Thymus (tissue), 14 donors: ENCODE measurements at places on chromosomes 3 and 15. TPM values are rescaled to one million over a fixed set of nuclear protein-coding genes. Genes with fewer than 3 reads are reported as not detected.
A peak's percentile ranks its signal among the peaks of the same experiment; 100 is the strongest.

ACTC1 gene
- total RNA-seq, result 9.6 TPM

CAMK2N2 gene
- not detected for total RNA-seq

CMC1 gene
- total RNA-seq, result 17.6 TPM

NEDD4 gene
- 8.8 TPM for total RNA-seq

TMEM212 gene
- not detected for total RNA-seq

NOX5 gene
- 0.19 TPM for total RNA-seq

MKRN3 gene
- total RNA-seq, result 2.3 TPM

COMMD2 gene
- total RNA-seq, result 25.5 TPM

DNA sequence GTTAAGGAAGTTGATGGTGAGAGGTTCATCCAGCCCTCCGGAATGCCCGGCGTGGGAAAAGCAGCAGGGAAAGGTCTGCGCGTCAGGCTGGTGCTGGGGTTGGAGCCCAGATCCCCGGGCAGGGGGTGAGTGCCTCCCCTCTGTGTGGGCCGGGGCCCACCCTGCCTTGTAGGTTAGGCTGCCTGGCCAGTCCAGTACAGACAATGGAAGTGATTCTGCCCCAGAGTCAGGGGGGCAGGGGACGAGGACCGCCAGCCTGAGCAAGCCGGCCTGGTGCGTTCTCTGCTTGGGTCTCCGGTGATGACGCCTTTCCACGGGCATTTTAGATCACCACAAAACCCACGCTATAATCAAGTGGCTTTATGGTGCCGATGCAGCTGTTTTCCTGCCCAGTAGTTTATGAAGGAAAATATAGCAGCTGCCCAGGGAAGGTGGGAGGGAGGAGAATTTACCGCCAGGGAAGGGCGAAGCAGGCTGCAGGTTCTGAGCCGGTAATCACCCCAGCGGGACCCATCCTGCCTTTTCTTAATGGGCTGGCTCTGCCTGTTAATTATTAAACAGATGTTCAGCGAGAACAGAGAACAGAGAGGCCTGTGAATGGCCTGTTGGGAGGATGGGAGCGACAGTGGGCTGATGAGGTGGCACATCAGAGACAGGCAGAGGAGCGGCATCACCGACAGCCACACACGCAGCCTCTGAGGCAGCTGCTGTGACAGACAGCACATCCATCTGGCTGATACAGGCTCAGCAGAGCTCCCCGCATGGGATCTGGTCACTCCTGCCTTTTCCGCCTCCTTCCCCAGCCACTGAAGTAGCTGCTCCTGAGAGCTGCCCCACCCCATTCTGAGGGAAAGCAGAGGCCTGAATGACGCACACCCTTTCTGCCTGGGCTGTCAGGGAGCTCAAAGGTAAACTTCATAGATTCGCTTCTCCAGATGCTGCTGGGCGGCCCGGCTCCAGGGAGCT is 35.2 kb downstream of the BDH1 start:
- no peak overlapping the region for H3K27ac ChIP-seq
- H3K27me3 ChIP-seq, result no peaks in the 10 kb centered on the region
- H3K4me1 ChIP-seq, result no peaks in the 10 kb centered on the region
- peaks cover 38% of the 10 kb centered on the region for H3K36me3 ChIP-seq
- DNase-seq, result no peak

DNA sequence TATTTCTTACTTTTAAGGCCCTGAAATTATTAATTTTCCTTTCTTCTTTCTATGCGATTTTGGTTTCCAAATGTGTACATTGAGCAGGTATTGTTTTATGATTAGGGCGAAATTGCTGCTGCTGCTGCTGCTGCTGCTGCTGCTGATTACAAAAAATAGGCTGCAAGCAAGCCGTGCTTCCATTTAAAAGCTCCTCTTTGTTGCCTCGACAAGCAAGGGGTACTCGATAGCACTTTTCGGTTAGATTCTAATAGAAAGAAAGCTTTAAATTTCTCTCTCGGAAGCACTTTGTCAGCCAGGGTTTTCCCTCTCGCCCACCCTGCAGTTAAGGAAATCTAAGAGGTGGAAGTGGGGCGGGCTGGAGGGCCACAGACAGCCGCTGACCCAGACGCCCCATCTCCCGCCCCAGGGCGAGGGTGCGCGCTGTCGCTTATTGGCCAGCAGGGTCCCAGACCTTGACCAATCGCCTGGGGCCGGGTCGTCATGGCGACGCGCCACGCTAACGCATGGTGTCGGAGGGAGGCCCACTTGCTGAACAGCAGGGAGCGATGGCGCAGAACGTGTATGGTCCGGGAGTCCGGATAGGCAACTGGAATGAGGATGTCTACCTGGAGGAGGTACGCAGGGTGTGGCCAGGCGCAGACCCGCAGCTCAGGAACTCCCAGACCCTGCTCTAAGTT is at the start of gene CFAP161:
Gene CFAP161 (plus strand): TSS at position 489 of the 680 bp plus-strand sequence. CDS start 60 bp downstream, at position 549.
- DNase-seq, result no peak
- no peak within 1 kb of the TSS for H3K27ac ChIP-seq
- H3K4me3 ChIP-seq, result peak within 1 kb of the TSS; percentile 15
- peaks cover 2% of the 10 kb centered on the region for H3K4me1 ChIP-seq

DNA sequence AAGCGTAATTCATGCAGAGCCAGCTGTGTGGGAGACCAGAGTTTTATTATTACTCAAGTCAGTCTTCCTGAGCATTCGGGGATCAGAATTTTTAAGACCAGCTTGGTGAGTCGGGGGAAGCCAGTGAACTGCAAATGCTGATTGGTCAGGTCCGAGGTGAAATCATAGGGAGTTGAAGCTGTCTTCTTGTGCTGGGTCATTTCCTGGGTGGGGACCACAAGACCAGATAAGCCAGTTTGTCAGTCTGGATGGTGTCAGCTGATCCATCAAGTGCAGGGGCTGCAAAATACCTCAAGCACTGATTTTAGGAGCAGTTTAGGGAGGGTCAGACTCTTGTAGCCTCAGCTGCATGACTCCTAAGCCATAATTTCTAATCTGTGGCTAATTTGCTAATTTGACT is 228.1 kb upstream of the ATP10A start:
- no peaks in the 10 kb centered on the region for H3K4me1 ChIP-seq
- no peak for DNase-seq
- no peak overlapping the region for H3K27ac ChIP-seq
- no peak overlapping the region for H3K4me3 ChIP-seq
- H3K27me3 ChIP-seq, result no peaks in the 10 kb centered on the region

GRCh38 chr3:186742618-186743380 is 25.6 kb downstream of the KNG1 start:
- H3K4me1 ChIP-seq, result no peaks in the 10 kb centered on the region
- no peaks in the 10 kb centered on the region for H3K27me3 ChIP-seq
- no peak overlapping the region for H3K27ac ChIP-seq
- DNase-seq, result no peak
- H3K4me3 ChIP-seq, result no peak overlapping the region

DNA sequence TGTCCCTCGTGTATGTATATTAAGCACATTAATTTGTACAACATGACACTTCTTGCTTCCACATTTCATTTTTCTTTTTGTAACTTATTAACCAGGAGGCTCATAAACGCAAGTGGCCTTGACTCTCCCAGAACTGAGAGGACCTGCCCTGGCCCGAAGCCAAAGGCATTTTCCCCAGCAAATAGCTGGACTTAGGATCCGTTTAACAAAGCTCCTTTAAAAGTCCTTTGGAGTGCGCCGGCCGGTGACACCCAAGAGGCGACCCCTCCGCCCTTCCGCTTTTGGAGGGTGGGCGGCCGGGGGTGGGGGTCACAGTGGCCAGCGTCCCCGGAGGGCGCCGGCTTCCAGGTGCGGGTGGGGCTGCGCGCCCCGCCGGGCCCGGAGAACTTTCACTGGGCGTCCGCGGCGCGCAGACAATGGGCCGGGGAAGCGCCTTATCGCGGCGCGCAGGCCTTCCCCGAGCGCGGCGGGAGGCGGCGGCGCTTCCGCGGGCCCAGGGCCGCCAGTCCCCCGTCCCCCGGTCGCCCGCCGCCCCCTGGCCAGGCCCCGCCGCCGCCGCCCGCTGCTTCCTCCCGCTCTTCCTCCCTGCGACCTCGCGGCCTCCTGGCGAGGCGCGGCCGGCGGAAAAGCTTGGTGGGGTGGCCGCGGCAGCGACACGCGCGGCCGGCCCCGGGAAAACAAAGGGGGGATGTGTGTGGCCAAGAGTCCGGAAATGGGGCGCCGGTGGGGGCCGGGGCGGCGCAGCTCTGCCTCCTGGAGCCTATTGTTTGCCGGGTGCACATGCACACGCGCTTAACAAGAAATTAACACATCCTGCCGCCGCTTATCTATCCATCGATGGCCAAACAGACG is 613.4 kb downstream of the MCTP2 start:
- peaks cover 21% of the 10 kb centered on the region for H3K27me3 ChIP-seq
- H3K27ac ChIP-seq, result peak overlapping the region; percentile 38

DNA sequence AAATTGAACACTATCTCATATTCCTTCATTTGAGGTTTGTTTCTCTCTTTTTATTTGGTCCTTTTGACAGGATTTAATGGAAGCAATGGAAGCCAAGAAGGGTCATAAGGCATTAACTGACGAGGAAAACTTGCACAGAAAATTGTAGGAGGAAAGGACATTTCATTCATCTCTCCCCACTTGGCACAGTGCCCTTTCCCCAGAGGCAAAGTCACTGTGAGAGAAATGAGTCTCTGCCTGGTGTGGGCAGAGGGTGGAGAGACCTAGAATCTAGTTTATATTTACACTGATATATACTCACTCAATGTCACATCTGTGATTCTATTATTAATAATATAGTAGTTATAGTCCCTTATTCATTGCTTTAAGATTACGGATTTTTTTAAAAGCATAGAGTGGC is 324.6 kb upstream of the IL12A start:
- no peak overlapping the region for H3K4me3 ChIP-seq
- no peak overlapping the region for H3K27ac ChIP-seq
- H3K36me3 ChIP-seq, result no peaks in the 10 kb centered on the region
- H3K4me1 ChIP-seq, result no peaks in the 10 kb centered on the region
- no peak for DNase-seq
- H3K27me3 ChIP-seq, result no peaks in the 10 kb centered on the region

- DNase-seq, result no peak
- H3K4me1 ChIP-seq, result peaks cover 46% of the 10 kb centered on the region
- no peaks in the 10 kb centered on the region for H3K36me3 ChIP-seq
- H3K4me3 ChIP-seq, result no peak overlapping the region
- H3K27ac ChIP-seq, result no peak overlapping the region
Measured at GRCh38 chr15:31390777-31391486, 64.3 kb downstream of the KLF13 start.

- no peak overlapping the region for H3K4me3 ChIP-seq
- peaks cover 22% of the 10 kb centered on the region for H3K4me1 ChIP-seq
- no peak for DNase-seq
- H3K36me3 ChIP-seq, result peaks cover 54% of the 10 kb centered on the region
- no peaks in the 10 kb centered on the region for H3K27me3 ChIP-seq
Measured at GRCh38 chr15:92920595-92921161, 20.6 kb downstream of the CHD2 start.

GRCh38 chr15:25251700-25252390 is 187.0 kb downstream of the UBE3A start:
- DNase-seq, result no peak
- H3K36me3 ChIP-seq, result no peaks in the 10 kb centered on the region
- no peaks in the 10 kb centered on the region for H3K27me3 ChIP-seq
- H3K27ac ChIP-seq, result no peak overlapping the region

DNA sequence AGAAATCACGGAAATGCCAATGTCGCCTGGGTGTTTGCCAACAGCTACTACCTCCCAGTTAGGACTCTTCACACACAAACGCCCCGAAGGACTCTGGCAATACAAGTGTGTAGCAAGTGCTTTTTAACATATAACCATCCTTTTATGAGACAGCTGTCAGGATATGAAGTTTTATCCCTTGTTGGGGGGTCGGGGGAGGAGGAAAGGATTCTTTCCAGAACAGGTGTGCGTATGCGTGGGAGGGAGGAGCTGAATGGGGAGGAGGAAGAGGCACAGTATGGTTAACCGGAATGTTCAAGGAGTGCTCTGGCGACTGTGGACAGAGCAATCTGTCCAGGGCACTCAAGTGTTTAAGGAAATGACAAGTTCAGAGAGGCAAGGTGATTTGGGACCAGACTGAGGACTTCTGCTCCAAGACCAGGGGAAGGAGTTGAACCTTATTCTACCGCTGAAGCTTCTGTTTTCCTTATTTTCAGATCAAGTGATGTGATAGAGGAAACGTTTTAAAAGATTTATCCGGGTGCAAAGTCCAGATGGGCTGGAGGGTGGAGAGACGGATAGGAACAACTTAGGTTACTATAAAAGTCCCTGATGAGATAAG is 1.3 kb downstream of the TSPAN3 start:
- no peaks in the 10 kb centered on the region for H3K36me3 ChIP-seq
- no peak for DNase-seq
- peak overlapping the region; percentile 71 for H3K4me3 ChIP-seq

- no peak for DNase-seq
- no peak overlapping the region for H3K4me3 ChIP-seq
- peaks cover 57% of the 10 kb centered on the region for H3K4me1 ChIP-seq
- no peak overlapping the region for H3K27ac ChIP-seq
- no peaks in the 10 kb centered on the region for H3K27me3 ChIP-seq
Measured at GRCh38 chr15:58360421-58361090, 71.2 kb upstream of the LIPC start.

DNA sequence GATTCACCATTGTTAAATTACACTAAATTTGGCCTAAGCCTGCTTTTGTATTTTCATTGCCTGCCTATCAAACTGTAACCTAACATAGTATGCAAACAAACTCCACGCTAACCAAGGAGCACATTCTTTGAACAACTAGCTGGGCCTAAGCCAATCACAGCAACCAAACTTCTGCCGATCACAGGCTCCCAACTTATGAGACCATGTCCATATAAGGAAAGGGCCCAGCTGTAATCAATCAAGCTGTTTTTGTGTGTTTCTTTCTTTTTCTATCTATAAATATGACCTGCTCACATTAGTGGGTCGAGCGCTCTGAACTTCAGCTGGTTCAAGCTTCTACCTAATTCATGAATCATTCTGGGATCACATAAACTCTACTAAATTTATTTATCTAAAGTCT is 473.6 kb downstream of the SI start:
- no peaks in the 10 kb centered on the region for H3K4me1 ChIP-seq
- H3K27me3 ChIP-seq, result no peaks in the 10 kb centered on the region
- no peak overlapping the region for H3K4me3 ChIP-seq
- no peak for DNase-seq

GRCh38 chr3:151827816-151828215 is 13.9 kb downstream of the AADAC start:
- no peaks in the 10 kb centered on the region for H3K27me3 ChIP-seq
- no peak for DNase-seq
- H3K4me1 ChIP-seq, result no peaks in the 10 kb centered on the region
- no peak overlapping the region for H3K27ac ChIP-seq

DNA sequence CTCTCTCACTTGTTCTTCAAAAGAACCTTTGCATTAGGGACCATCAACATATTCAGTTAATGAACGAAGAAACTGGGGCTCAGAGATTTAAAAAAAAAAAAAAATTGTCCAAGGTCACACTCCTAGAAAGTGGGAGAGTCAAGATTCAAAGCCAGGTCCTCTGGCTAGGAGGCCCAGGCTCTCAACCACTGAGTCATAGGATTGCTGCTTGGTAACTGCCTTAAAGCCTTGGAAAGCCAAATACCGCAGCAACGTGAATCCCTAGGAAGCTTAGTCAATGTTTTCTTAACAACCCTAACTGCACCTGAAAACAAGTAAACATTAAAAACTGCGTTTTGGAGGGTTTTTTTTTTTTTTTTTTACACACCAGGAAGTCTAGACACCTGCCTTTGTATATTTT is 156.8 kb downstream of the WNT5A start:
- no peak for DNase-seq
- H3K27me3 ChIP-seq, result no peaks in the 10 kb centered on the region
- no peak overlapping the region for H3K27ac ChIP-seq
- no peaks in the 10 kb centered on the region for H3K36me3 ChIP-seq

- peaks cover 54% of the 10 kb centered on the region for H3K4me1 ChIP-seq
- no peaks in the 10 kb centered on the region for H3K27me3 ChIP-seq
- H3K27ac ChIP-seq, result peak overlapping the region; percentile 99
- H3K36me3 ChIP-seq, result peaks cover 3% of the 10 kb centered on the region
- peak overlapping the region; percentile 55 for H3K4me3 ChIP-seq
Measured at GRCh38 chr15:92881211-92881754, 18.8 kb upstream of the CHD2 start.
